Renal cortical epithelial cell (primary cell): ENCODE measurements at places on chromosomes 2 and 18. TPM values are rescaled to one million over a fixed set of nuclear protein-coding genes. Genes with fewer than 3 reads are reported as not detected.
A peak's percentile ranks its signal among the peaks of the same experiment; 100 is the strongest.

DNA sequence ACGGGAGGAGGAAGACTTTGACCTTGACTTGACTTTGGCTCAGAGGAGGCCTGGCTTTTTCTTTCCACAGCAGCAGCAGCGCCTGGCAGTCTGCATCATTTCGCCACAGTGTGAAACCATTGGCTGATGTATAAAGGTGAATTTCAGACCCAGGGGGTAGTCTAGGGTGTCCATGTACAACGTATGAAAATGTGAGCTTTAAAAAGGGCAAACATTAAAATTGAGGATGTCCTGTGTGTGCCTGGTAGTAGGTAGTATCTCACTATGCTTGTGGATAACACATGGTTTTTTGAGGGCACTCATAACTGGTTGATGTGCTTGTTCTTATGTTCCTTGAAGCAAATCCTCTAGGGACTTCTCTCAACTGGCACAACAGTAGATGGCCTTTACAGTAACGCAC lies 86.1 kb downstream of the LPIN1 start:
- no peak for DNase-seq

Gene CDH19
- not detected in 2 replicates for total RNA-seq

Gene PXDN
- 243 and 291 TPM in 2 replicates for total RNA-seq

DNA sequence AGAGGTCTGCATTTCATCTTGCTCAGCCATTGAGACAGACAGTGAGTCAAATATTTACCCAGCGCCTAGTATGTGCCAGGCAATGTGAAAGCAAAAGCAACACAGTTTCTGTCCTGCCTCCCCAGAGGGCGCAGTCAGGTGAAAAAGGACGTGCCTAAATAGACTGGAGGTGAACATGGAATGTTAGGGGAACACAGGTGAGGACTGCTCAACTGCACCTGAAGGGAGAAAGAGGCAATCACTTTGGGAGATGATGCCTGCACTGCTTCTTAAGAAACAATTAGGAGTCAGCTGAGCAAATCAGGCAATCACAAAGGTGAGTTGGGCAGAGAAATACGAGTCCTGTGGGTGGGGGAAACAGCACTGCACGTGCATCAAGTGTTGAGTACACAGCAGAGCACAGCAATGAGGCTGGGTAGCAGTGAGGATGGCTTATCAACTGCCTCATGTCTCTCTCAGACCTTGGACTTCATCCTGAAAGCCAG lies 218.3 kb upstream of the SMAD7 start:
- DNase-seq: peak; percentile 57

GRCh38 chr18:13279181-13280069 lies 60.9 kb downstream of the LDLRAD4 start:
- DNase-seq: no peak

GRCh38 chr2:177010146-177010545 lies 202.4 kb upstream of the HNRNPA3 start:
- DNase-seq: no peak

GRCh38 chr2:24077879-24078278 lies 1.8 kb upstream of the SF3B6 start:
- DNase-seq: no peak

Gene PPM1B
- total RNA-seq: 38.0 and 78.3 TPM in 2 replicates

DNA sequence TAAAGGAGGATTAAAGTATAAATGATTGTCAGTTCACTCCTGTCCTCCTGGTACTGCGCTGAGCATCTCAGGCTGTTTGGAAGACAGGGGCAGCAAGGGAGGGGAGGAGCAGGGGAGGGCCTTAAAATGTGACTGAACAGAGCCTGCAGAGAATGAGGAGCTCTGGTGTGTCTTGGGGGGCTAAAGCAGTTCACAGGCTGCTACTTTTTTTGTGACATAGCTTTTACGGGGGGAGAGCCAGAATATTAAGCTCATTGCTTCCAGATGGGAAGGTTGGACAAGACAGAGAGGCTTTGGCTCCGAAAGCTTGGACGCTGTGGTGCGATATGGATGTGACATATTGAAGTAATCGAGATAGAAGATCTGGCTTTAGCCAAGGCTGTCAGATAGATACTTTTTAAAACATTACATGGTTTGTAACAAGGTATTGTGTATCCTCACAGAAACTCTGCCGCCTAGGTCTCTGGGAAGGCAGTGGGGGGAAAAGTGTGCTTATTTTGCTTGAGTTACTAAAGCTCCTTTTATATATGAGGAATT lies 40.5 kb downstream of the RDH14 start:
- DNase-seq: no peak

DNA sequence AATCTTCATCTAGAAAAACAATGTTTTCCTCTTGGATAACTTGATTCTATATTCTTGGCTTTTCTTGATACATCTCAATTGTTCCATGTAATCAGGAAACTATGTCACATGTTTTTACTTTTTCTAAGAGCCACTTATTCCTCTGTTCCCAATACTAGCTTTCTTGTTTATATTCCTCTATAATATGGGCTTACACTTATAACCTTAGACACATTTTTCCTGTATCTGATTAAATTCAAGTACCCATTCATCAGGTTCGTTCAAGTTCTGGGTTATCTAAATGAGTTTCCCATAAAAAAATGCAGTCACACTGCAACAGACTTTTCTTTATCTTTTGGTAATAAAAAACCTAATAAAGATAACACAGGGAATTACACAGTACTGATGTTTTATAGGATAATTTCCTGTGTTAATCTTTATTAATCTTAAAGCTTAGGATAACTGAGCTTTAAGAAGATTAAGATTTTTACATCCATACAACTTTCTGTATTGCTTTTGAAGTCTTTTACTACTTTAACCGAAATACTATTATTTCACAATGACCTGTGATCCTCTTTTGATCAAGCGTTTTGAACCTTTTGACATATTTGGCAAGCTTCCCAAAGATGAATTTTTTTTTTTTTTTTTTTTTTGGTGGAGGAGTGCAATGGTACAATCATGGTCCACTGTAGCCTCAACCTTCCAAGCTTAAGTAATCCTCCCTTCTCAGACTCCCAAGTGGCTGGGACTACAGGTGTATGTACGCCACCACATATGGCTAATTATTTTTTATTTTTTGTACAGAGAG lies 44.3 kb upstream of the C2orf66 start:
- no peak for DNase-seq

DNA sequence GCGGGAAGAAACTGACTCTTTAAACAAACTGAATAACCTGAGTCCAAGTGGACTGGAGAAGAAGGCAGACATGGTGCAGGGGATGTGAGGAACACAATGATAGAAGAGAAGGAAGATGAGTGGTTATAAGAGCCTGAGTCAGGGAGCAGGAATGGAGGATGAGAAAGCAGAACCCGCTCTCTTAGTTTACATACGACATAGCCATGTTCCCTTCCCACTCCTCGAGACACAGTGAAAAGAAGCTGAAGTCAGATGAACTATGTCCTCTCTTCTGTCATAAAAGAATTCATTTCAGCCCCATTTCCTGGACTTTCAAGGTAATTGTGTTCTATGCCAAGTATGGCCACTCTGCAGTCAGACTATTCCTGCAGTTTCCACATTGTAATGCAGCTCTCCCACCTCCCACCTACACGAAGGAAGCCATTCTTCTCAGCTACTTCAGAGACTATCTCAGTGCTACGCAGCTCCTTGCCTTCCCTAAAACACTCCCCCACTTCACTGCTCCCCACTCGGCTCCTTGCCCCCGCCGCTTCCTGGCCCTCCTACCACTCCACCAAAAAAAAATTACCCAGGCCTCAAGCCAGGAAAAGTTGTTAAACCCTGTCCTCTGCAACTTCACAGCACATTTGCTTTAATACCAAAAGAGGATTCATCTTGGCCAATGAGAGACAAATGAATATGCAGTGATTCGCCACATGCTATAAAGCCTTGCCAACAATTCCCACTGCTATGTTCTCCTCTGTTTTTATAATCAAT lies 323.4 kb upstream of the EPHA4 start:
- no peak for DNase-seq

DNA sequence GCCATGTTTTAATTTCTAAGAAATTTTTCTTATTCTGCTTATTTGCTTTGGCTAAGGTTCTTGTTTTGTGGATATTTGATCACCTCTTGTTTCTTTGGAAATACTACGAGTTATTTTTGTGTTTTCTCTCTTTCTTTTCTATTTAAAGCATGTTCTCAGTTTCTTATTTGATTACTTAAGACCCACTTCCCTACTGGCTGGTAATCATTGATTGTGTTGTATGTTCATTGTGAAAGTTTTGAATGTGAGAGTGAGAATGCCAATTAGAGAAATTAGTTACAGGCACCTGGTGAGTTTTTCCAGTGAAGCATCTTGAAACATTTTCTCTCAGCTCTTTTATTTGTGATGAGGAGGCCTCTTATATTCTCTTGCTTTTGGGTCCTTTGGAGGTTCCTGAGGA lies 226.7 kb upstream of the MC4R start:
- no peak for DNase-seq

DNA sequence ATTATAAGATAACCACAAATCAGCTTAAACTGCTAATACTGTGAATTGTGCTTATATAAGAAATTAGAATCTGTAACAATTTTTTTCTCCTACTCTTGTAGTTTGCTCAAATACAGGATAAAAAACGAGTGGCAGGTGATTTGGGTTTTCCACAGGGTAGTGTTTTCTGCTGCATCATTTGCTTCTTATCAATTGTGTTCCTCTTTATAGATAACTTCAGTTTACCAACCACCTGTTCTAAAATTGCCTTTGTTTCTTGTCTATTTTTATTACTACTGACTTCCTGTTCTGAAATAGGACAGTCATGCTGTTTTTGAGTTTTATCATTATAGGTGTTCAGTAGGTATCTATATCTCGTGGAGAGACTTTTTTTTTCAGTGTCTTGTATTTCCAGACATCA lies 56.9 kb downstream of the MFSD6 start:
- DNase-seq: no peak

- DNase-seq: no peak
These were observed 172.5 kb downstream of the SMAD2 start for GRCh38 chr18:47758000-47758399.

DNA sequence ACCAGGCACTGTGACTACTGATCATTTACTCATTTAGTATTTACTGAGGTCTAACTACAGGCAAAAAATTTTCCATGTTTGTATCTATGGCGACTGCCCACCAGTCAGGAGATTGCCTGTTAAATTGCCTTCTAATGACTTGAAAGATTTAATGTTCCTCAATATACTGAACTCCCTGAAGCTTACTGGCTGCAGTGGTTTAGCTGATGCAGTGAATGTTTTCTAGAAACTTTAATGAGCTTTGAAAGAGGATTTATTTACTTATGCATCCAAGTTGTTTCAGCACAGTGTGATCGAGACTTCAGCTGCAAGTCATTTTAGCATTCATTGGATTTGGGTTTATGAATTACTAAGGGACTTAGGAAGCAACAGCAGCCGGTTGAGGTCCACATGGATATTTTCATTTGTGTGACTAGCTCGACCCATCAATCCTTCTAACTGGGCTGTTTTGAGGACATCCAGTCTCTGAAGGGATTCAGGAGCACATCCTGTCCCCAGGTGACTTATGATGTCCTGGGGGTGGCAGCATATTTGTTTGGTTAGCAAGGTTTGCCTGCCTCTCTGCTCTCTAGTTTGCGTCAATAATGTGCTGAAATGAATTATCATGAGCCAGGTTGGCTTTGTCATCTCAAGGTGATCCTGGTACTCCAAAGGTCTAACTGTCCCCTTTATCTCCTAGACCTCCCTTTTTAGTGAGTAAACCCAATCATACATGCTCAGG lies 26.8 kb downstream of the ACMSD start:
- DNase-seq: peak; percentile 53

Gene ANKRD29
- total RNA-seq: 7.1 and 7.2 TPM in 2 replicates

Gene THSD7B
- total RNA-seq: 0.45 TPM in 1 of 2 replicates, not detected in the other

Gene UGT1A4
- 1.2 and 3.8 TPM in 2 replicates for total RNA-seq

DNA sequence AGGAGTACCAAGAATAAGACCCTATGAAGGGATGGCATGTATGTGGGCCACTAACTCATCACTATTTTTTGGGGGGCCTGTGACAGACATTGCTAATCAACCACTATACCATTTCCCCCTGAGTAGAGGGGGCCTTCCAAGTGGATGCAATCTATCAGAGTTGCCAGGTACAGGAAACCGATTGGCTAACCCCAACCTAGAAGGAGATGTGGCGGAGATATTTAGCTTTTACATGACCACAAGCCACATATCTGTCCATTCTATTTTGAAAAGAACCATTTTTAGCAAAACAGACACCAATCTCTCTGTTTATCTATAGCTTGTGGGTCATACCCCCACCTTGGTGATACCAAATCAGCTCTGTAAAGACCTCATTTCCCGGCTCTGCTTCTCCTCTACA lies 51.0 kb downstream of the PAX8 start:
- no peak for DNase-seq

Gene CHRNA1
- 0.05 and 0.17 TPM in 2 replicates for total RNA-seq

DNA sequence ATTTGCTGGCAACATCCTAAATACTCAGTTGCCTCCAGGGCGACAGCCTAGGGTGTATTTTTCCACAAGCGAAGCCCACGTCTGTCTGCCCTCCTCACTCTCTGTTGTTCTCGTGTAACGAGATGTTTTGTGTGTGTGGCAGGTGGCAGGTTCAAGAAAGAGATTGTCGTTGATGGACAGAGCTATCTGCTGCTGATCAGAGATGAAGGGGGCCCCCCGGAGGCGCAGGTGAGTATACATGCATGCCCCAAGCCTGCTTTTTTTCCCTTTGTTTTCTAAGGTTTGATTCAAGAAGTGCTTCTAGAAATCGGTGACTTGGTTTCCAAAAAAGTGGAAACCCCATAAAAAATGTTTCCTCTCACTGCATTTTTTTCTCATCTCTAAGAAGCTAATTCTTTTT lies 247.0 kb downstream of the AGAP1 start:
- DNase-seq: peak; percentile 15

Gene MC4R
- not detected in 2 replicates for total RNA-seq

DNA sequence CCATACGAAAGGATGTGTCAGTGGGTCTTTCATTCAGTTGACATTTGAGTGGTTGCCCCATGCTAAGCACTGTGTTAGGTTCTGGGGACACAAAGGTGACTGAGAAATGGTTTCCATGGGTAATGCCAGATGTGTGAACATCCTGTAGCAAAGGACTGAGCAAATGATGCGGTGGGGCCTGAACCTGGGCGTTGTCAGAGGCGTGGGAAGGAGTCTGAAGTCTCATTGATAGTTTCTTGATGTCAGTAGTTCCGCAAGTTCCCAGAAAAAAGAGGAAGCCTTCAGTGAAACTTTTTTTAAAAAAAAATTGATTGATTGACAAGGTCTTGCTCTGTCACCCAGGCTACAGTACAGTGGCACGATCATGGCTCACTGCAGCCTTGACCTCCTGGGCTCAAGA lies 56.9 kb downstream of the LIMS1 start:
- no peak for DNase-seq

- DNase-seq: no peak
These were observed 195.3 kb upstream of the HS6ST1 start for GRCh38 chr2:128513961-128514283.

GRCh38 chr18:69951182-69951581 lies 3.5 kb upstream of the CD226 start:
- peak; percentile 44 for DNase-seq

Gene SIX3
- not detected in 2 replicates for total RNA-seq

- DNase-seq: no peak
These were observed 119.8 kb downstream of the LRATD1 start for GRCh38 chr2:14752295-14752694.
